Fibroblast of skin of abdomen (primary cell): ENCODE measurements at places on chromosomes 6 and 20.

DNA sequence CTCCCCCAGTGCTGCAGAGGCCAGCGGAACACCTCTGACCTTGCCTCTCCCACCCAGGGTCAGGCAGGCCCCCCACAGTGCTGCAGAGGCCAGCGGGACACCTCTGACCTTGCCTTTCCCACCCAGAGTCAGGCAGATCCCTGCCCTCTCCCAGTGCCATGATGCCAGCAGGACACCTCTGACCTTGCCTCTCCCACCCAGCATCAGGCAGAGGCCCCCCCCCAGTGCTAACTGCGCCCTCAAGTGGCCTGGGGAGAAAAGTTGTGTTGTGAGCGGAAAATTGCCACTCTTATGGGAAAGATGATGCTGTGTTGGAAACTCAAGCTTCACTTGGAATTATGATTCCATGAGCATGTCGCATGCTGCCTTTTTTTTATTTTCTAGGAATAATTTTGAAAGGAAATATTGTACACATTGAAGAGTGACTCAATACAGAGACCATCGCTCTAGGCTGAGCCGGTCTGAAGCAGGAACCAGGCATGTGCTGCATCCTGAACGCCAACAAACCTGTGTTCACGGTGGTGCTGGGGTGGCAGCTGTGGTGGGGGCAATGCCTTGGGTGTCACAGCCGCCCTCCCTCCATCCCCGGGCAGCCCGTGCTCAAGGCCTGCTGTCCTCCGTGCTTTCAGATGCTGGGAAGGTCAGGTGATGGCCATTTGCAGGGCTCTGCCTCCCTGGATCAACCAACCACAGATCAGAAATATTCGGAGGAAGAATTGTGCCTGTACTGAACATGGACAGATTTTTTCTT lies 98.6 kb downstream of the CDH4 start:
- no peak for DNase-seq

GRCh38 chr6:105620878-105621277 lies 218.0 kb upstream of the PREP start:
- no peak for DNase-seq

GRCh38 chr6:133230052-133230451 lies 11.1 kb upstream of the EYA4 start:
- no peak for DNase-seq

- no peak for DNase-seq
Measured at GRCh38 chr20:15593081-15593480, 980.2 kb downstream of the KIF16B start.

GRCh38 chr6:37011656-37012378 lies 6.4 kb downstream of the FGD2 start:
- peak; percentile 63 for DNase-seq

- DNase-seq = no peak
Measured at GRCh38 chr6:149938571-149939355, 3.1 kb upstream of the ULBP2 start.

GRCh38 chr6:53916804-53917463 lies 122.1 kb downstream of the LRRC1 start:
- no peak for DNase-seq

- peak; percentile 2 for DNase-seq
Measured at GRCh38 chr6:50305660-50306059, 255.9 kb upstream of the DEFB112 start.

GRCh38 chr6:117504478-117505144 lies 22.1 kb downstream of the DCBLD1 start:
- no peak for DNase-seq

GRCh38 chr20:2296524-2297356 lies 939 bp downstream of the TGM3 start:
- DNase-seq = no peak

GRCh38 chr20:45918779-45919537 lies 7.0 kb upstream of the PLTP start:
- no peak for DNase-seq

DNA sequence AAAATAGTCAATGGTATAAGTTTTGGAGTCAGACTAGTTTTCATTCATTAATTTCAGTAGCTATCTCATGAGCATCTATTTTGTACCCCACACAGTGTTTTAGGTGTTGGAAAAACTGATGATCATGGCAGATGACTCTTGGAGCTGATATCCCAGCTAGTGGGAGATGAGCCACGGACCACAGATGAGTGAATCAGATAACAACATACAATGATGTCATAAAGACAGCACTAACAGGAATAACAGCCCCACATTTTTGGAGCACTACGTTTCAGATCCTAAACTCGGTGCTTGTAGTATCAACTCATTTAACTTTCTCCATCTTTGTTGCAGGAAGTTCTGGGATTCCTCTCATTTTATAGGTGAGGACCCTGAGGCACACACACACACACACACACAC lies 67.8 kb upstream of the EDN3 start:
- peak; percentile 33 for DNase-seq

DNA sequence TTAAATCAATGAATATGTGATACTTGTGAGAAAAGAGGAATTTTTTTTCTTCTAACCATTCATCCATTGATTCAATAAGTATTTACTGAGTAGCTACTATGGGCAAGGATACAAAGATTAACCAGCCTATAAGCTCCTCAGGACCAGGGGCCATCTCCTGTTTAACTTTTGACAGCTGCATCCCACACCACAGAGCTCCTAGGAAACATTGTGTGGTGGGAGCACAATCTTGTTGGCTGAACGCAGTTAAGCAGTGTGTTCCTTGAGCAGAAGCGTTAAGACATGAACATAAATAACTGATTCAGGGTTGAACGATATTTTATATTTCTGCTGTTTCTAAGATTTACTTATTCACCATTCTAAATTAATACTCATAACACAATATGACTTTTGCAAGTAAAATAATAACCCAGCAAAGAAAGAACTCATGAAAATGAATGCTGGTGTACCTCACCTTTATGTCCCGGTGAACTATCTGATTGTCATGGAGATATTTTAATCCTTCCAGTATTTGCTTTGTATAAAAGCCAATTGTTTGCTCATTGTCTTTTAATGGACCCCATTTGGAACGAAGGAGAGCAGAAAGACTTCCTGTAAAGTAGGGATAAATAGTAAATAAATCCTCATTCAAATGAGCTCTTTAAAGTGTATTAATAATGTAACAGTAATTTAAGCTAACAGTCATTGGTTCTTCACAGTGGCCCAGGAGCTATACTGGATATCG lies 62.6 kb upstream of the MAP7 start:
- no peak for DNase-seq

DNA sequence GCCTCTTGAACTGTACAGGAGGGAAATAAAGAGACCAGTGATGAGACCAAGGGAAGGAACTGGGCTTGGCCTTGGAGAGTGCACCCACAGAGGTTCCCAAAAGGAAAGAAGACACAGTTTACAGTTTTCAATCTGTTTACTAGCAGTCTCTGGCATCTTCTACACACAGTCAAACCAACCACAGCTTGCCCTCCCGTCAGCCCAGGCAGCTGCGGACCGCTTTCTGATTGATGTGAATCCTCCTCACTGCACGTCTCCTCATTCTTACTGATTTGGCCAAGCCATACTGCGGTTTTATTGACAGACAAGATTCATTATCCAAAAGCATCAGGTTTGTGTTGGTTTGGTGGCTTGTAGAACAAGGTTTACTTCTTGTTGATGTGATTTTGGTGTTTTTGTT lies 104.5 kb upstream of the ASF1A start:
- DNase-seq = no peak

DNA sequence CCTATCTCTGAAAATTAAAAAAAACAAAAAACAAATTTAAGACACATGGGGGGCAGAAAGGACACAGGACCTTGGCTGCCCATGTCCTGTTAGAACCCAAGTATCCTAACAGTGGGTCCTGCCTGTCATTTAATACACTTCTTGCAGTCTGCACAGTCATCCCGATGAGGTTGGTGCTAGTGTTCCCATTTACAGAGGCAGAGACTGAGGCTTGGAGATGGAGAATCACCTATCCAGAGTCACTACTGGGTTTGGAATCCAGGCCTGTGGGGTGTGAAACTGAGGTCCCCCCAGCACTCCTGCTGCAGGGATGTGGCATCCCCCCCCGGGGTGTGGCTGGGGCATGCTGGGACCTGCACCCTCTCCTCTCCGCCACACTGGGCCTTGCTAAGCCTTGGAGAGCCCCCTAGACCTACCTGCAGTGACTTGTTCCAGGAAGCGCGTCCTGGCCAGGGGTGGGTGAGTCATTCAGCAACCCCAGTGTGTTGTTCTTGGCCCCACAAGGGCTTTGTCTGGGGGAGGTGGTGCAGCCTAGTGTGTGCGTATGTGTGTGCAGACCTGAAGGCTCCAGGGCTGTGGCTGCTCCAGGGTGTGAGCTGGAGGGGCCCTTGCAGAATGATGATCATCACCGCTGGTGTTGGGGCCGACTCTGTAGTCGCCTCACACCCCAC lies 49.7 kb downstream of the BCAS4 start:
- peak; percentile 75 for DNase-seq

GRCh38 chr6:148235446-148235845 lies 107.2 kb upstream of the SASH1 start:
- peak; percentile 17 for DNase-seq

DNA sequence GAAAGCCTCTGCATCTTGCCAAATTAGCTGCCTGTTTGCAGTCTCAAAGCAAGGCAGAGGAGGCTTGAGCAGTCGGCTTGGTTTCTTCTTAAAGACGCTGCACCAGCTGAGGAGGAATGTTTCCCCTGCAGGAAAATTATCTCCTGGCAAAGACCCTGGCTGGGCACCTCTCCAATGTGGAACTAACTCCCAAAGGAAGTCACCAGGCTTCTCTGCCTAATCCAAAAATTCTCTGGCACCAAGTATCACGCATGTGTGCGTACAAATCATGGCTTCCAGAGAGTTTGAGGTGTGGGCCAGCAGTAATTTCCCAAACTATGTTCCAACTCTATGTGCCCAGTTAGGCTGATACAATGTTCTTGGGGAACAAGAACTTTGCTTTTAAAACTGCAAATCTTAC lies 176.2 kb downstream of the KIF16B start:
- no peak for DNase-seq

- no peak for DNase-seq
Measured at GRCh38 chr20:52110456-52110855, 81.1 kb downstream of the ZFP64 start.

- no peak for DNase-seq
Measured at GRCh38 chr6:111631018-111631417, 25.3 kb upstream of the TRAF3IP2 start.

- peak; percentile 73 for DNase-seq
Measured at GRCh38 chr6:111357705-111358104, 125.3 kb downstream of the REV3L start.

DNA sequence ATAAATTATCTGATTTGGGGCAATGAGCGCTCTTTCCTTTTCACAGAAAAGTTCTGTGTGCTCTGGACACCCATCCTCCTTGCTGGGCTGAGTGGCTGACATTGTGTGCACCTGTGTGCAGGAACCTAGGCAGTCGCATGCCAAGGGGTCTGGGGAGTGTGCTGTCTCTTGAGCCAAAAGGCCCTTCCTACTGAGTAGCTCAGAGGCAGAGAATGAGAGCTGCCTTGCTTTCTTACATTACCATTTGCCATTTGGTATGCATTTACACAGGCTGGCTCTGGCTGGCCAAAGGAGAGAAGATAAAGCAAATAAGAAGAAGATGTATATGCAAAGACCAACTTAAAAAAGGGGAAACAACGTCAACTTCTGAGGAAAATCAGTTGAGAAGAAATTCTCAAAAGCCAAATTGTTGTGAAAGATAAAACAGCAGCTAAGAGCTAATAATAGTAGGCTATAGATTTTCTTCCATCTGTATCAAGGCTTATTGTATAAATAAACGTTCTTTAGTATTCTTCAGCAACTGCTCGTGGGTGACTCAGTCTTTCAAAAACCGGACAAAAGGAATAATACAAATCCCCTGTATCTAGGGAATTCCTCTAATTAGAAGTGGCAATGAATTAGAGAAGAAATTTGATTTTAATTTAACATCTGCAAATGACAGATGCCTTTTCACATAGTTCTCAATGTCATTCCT lies 121.9 kb downstream of the INSM1 start:
- no peak for DNase-seq
